BJ (cell line): ENCODE measurements at places on chromosomes 12 and 14.

- DNase-seq = no peak
Measured at GRCh38 chr12:4134448-4135263, 138.9 kb upstream of the CCND2 start.

DNA sequence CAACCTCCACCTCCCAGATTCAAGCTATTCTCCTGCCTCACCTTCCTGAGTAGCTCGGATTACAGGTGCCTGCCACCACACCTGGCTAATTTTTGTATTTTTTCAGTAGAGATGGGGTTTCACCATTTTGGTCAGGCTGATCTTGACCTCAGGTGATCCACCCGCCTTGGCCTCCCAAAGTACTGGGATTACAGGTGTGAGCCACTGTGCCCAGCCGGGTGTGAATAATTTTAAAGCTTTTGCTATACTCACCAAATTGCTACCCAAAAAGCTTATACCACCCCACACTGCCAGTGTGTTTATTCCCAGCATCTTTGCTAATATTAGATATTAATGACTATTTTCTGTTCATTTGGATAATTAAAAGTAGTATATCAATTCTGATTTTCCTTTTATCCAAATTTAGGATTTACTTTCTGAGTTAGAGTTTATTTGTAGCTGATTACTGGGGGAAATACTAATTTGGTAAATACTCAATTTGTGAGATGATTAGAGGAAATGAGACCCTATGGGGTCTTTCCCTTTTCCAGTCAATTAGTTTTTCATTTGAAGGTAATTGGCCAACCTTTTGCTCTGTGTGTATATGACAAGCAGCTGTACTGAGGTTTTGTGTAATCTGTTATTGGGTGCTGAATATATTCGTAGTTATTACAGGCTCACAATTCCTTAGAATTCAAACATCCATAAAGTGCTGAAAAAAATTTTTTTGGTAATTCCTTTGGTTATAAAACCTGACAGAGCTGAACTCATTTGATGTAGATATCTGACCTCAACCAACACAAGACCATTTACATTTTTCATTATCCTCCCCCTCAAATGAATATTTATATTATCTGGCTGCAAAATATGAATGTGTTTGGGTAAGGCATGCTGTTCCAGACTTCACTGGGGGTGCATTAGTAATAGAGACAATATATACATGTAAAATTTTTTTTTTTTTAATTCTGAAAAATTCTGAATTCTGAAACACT is 73.6 kb downstream of the ANO6 start:
- no peak for DNase-seq

DNA sequence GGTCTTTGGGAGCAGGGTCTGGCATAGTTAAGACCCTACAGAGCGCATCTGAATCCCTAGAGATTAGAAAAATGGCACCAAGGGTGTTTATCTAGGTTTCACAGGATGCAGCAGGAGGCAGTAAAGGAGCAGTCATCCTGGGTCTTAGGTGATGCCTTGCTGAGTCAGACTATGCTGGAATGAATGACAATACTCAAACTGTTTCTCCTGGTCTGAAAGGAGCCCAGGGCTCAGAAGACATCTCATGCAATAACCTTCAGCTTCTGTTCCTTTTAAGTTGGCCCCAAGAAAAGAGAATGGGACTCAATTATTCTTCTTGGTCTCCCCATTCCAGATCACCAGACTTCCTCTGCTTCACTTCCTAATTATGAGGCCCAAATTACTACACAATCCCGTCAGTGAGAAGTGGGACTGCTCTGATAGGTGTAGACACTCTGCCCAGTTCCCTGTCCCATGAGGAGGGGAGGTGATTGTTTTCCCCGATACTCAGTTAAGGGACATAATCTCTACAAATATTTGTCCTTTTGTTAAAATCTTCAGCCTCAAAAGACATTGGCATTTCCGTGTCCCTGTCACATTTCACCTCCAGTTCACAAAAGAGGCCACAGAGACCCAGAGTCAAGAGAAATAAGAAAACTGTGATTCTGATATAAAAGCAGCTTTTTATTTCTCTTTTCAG is 14.8 kb upstream of the APOF start:
- DNase-seq = no peak

GRCh38 chr12:56955631-56956256 is 1.7 kb downstream of the RDH16 start:
- DNase-seq = no peak

DNA sequence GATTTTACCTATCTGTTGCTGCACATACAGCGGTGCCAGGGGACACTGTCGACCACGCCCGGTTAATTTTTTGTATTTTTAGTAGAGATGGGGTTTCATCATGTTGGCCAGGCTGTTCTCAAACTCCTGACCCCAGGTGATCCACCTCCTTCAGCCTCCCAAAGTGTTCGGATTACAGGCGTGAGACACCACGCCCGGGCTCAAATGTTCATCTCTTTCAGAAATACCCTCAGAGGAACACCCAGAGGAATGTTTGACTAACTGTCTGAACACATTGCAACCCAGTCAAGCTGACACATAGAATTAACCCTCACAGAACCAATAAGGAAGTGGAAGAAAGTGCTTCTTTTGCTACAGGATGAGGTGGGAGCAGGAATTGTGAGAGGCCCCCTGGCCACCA is 15.0 kb upstream of the ETFBKMT start:
- no peak for DNase-seq

DNA sequence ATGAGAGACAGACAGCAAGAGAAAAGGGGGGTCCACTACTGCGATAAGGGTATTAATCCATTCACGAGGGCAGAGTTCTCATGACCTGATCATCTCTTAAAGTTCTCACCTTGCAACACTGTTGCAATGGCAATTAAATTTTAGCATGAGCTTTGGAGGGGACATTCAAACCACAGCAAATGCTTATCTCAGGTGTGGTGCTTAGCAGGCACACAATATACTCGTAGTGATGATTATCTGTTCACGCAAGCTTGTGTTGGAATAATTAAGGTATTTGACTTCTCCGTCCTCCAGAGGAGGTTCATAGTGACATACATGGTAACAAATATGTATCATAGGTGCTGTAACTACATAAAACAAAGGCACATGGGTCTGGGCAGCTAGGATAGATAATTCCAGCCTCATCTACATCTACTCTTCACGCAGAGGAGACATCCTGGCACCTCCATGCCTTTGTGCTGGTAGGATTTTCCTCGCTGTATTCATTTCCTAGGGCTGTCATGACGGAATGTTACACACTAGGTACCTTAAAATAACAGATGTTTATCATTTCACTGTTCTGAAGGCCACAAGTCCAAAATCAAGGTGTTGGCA is 221.2 kb downstream of the RBM19 start:
- DNase-seq = no peak

GRCh38 chr14:93906341-93907329 is 20.5 kb upstream of the FAM181A start:
- DNase-seq = no peak

DNA sequence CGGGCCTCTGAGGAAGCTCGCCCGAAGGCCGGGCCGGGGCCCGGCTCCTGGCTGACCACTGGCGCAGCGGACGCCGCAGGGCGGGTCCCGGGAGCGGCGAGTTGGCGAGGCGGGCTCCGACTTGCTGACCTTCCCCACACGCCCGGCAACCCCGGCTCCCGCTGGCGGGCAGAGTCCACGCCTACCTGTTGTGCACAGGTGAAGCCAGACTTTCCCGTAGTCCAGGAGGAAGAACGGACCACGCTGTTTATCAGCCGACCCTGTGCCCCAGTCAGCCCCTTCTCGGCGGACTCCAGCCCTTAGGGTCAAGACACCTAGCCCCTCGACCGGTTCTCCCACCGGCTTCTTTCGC is 407 bp downstream of the HEATR5A start:
- no peak for DNase-seq

GRCh38 chr14:98173305-98173704 is 1098.7 kb downstream of the BCL11B start:
- DNase-seq = no peak

- peak; percentile 6 for DNase-seq
Measured at GRCh38 chr12:59823567-59823966, 227.7 kb downstream of the SLC16A7 start.

GRCh38 chr12:47348206-47348605 is 268.4 kb upstream of the AMIGO2 start:
- DNase-seq = no peak

DNA sequence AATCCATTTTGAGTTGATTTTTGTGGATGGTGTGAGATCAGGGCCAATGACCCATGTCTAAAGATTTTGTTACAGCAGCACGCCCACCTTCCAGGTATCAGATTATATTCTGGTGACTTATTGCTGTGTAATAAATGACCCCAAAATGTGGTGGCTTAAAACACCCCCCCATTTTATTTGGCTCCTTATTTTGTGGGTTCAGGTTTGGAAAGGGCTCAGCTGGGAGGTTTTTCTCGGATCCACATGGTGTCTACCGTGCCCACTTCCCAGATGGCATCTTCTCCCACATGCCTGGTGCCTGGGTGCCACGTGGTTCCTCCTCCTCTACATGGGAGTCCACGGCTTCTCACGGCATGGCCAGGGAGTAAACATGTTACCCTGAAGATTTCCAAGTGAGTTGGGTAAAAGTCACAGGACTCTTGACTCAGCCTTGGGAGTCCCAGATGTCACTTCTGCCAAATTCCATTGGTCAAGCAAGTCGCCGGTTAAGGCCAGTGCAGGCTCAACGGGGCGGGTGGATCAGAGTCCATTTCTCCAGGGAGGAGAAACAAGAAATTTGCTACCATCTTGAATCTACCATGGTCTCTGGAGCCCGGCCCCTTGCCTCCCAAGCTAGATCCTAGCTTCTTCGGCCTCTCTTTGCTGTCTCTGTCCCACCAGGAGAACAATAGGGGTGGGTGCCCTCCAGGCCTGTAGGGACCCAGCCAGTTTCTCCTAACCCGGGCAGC is 214.3 kb downstream of the KIF26A start:
- DNase-seq = no peak

- DNase-seq = no peak
Measured at GRCh38 chr14:42141328-42141727, 534.7 kb downstream of the LRFN5 start.

DNA sequence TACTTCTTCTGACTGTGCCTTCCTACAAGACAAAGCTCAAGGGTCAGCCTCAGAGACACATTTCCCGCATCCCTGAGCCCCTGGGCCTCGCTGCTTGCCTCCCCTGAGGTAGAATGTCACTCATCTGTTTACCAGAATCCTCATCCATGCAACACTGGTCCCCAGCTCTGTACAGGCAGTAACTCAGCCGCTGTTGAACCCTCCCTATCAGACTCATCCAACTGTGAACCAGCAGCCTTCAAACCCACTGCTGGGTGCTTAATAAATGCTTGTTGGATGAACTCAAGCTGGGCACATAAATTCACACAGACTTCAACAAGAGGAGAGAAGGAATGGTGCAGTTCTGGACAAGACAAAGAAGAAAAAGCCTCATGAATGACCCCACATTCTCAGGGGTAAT is 6.1 kb downstream of the NT5DC3 start:
- no peak for DNase-seq

DNA sequence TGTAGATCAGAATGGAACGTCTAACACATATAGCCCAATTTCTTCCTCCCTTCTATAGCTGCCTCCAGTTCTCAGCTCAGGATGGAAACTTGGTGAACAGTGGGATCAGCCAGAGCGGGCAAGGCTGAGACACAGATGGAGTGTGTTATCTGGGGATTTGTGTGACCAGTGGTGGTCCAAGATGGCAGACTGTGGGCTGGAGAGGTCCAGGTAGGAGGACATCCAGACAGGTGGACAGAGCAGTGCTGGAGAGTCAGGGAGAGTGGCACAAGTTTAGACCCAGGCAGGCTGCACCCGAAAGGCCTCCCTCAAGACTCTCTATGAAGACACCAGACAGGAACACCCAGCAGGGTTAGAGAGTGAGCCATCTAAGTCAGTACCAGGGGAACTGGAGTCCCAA is 116.1 kb upstream of the CPSF6 start:
- no peak for DNase-seq

DNA sequence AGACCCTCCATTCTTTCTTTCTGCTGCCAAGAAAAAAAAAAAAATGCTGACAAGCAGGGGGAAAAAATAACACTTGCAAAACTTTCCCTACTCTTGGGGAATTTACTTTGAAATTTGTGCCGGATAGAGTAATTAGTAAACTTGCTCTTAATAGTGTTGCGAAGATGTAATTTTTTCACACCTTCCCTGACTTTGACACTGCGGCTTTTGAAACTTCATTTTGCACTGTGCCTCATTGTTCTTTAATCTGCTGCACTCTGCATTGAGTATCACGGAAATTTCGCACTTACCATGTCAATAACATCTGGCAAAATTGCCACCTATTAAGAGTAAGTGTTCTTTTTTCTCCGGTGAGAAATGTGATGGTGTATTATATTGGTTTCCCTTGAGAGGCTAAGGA is 596.1 kb downstream of the VRK1 start:
- no peak for DNase-seq

- no peak for DNase-seq
Measured at GRCh38 chr12:87302126-87302745, 727.0 kb downstream of the C12orf50 start.

- no peak for DNase-seq
Measured at GRCh38 chr12:119649202-119649808, 18.6 kb upstream of the PRKAB1 start.

- no peak for DNase-seq
Measured at GRCh38 chr12:89544681-89545184, 18.9 kb upstream of the POC1B start.

DNA sequence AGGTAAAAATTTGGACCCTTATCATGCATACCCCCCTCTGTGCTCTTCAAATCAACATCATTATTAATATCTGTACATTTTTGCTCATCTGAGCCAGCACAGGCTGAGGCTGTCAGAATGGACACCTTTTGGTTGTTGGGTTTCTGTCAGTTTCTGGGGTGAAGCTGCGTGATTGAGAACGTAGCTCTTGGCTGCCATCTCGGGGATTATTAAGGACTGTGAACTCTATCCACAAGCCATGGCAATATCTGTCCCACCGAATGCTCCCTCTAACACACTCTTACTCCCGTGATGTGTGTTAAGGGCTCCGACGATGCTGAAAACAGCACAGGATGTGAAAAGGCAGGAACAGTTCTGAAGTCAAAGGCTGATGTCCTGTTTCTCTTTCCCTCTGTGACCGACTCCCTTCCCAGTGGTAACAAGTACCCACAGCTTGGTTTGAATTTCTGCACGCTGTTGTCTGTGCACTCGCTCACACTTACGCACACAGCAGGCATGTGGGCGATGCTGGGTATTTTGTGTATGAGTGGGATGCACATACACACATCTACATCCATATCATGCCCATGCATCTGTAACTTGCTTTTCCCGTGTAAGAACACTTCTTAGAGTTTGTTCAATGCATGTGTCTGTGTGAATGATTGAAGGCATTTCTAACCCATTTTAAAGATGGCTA is 405.6 kb downstream of the TMEM121 start:
- DNase-seq = no peak

DNA sequence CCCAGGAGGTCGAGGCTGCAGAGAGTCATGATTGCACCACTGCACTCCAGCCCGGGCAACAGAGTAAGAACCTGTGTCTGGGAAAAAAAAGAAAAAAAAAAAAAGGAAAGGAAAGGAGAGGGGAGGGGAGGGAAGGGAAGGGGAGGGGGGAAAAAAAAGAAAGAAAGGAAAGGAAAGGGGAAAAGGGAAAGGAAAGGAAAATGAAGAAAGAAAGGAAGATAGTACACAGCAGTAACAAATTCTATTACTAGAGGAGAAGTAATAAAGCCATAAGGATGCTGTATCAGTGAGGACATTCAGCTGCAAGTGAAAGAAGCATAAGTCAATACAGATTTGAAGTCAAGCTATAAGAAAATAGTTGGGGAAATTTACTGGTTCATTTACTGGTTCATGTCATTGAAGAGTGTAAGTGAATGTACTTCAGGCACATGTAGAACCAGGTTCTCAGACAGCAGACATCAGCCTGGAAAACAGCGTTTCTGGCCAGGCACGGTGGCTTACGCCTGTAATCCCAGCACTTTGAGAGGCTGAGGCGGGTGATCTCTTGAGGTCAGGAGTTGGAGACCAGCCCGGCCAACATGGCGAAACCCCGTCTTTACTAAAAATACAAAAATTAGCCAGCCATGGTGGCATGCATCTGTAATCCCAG is 37.4 kb downstream of the NDUFA12 start:
- no peak for DNase-seq
